ENCODE measurements at places on chromosomes 6 and 20.

GRCh38 chr6:46899659-46900058 is 22.1 kb downstream of the ADGRF5 start:
- no peak for DNase-seq
- H3K27me3 ChIP-seq, result no peaks in the 10 kb centered on the region
- no peak overlapping the region for H3K27ac ChIP-seq
- H3K4me1 ChIP-seq, result no peaks in the 10 kb centered on the region
- no peaks in the 10 kb centered on the region for H3K36me3 ChIP-seq

DNA sequence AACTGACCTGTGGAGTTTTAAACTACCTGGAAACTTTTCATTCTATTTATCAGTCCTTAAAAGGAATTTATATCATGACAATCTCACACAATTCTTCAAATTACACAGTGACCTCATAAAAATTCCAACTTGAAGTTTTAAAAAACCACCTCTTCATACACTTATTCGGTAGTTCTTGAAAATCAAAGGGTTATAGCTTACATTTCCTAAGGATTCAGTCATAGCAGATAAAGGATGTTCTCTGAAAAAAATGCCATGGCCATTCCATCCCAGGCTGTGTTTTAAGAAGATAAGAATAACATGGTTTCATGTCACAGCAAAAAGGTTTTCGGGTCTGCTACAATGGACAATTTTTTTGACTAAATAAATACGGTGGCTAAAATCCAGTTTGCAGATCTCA is 41.2 kb downstream of the GOPC start:
- no peak for DNase-seq
- no peaks in the 10 kb centered on the region for H3K27me3 ChIP-seq
- H3K27ac ChIP-seq, result no peak overlapping the region

- no peak for DNase-seq
- H3K4me1 ChIP-seq, result no peaks in the 10 kb centered on the region
- H3K27me3 ChIP-seq, result no peaks in the 10 kb centered on the region
- H3K4me3 ChIP-seq, result no peak overlapping the region
These were observed 232.3 kb downstream of the COL12A1 start for GRCh38 chr6:74973591-74973990.

- DNase-seq, result no peak
- H3K36me3 ChIP-seq, result no peaks in the 10 kb centered on the region
- H3K4me3 ChIP-seq, result no peak overlapping the region
- H3K27me3 ChIP-seq, result no peaks in the 10 kb centered on the region
These were observed 276.3 kb downstream of the BCKDHB start for GRCh38 chr6:80382811-80383210.

DNA sequence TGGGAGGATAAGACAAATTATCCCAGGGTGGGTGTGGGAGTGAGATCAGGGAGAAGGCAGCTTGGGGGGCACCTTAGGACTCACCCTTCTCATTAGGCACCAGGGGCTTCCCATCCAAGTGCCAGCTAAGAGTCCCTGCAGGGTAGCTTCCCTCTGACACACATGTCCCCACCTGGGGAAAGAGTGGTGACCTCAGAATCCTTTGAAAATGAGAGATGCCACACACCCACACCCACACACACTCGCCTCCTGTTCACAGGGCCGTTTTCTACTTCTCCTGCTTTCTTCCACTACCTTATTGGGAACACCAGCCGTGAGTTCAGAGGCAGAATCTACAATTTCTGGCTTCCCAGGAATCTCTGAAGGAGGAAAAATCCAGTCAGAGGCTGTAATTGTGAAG is 1.0 kb downstream of the AGER start:
- DNase-seq, result no peak
- no peaks in the 10 kb centered on the region for H3K27me3 ChIP-seq
- H3K4me1 ChIP-seq, result peaks cover 29% of the 10 kb centered on the region
- H3K27ac ChIP-seq, result no peak overlapping the region
- H3K36me3 ChIP-seq, result peaks cover 56% of the 10 kb centered on the region

DNA sequence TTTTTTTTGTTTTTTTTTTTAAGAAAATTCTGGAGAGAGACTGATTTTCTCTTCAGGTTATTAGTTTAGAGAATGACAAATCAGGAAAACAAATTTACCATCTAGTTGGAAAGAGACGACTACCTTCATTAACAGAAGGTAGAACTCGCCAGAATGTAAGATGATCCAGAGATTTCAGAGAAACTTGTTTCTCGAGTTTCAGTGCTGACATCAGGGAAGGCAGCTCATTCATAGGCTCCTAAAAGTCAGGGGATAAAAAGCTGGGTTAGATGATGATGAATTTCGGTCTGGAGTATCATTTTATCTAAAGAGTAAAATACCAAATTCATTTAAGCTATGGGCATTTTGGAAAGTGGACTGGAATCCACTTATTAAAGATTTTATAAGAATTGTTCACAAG is 27.9 kb downstream of the ZNF334 start:
- no peaks in the 10 kb centered on the region for H3K4me1 ChIP-seq
- no peak for DNase-seq
- H3K27ac ChIP-seq, result no peak overlapping the region
- H3K36me3 ChIP-seq, result no peaks in the 10 kb centered on the region
- no peak overlapping the region for H3K4me3 ChIP-seq
- H3K27me3 ChIP-seq, result no peaks in the 10 kb centered on the region

GRCh38 chr20:51525241-51526105 is 17.0 kb downstream of the NFATC2 start:
- peak overlapping the region; percentile 18 for H3K4me3 ChIP-seq
- H3K27me3 ChIP-seq, result no peaks in the 10 kb centered on the region
- H3K36me3 ChIP-seq, result peaks cover 24% of the 10 kb centered on the region

- no peak for DNase-seq
- no peaks in the 10 kb centered on the region for H3K27me3 ChIP-seq
- no peaks in the 10 kb centered on the region for H3K4me1 ChIP-seq
- no peak overlapping the region for H3K27ac ChIP-seq
- no peak overlapping the region for H3K4me3 ChIP-seq
These were observed 9.9 kb upstream of the FAM50B start for GRCh38 chr6:3838992-3839867.
